Stimulated activated CD4-positive, alpha-beta T cell treated with anti-CD3 and anti-CD28 coated beads, TNF-alpha, amount 100 ng/mL, for 1 hour (primary cell): ENCODE measurements at places on chromosomes 3 and 15.

DNA sequence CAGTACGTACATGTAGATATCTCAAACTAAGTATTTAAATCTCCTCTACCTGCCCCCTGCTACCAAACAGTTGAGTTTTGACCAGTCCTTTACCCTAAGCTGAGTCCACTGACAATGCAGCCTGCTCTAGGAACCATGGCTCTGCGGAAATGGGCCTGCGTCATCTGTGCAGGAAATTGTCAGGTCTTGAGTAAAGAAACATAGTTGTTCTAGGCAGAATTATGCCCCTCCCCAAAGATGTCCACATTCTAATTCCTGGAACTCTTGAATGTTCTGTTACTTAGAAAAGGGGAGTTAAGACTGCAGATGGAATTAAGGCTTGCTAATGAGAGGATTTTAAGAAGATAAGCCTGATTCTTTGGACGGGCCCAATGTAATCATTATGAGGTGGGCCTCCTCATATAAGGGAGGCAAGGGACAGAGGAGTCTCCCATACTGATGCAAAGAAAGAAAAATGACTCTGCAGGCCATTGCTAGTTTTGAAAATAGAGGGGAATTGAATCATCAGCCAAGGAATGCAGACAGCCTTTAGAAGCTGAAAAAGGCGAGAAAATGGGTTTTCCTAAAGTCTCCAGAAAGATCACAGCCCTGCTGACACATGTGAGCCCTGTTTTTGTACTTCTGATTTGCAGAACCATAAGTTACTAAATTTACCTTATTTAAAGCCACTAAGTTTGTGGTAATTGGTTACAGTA, 5.5 kb upstream of the VGLL3 start:
- no peak for DNase-seq

DNA sequence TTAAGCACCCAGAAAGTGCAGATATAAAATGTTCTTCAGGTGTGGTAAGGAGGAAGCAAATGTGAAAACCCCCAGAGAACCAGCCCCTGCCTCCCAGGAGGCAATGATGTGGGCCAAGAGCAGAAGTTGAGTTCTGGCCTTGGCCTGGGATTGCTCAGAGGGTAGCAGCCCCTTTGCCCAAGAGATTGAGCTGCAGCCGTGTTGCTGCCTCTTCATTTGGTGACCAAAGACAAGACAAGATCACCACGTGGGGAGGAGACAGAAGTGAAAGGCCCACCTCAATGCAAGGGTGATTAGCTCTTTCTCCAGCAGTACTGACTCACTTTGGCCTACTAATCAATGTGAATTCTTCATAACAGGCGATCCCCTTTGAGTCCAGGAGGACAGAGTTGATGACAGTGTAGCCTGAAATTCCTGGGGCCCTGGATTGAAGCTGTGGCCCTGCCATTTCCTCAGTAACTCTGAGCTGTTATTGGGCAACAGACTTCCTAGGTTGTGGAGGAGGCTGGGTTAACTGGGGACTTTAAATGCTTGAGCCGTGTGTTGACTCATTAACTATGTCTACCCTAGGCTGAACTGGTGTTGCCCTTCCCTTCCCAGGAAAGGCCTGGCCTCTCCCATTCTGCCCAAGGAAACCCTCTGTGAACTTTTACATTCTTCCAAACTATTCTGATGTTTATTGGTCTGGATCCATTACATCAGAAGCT, 86.5 kb downstream of the ST6GAL1 start:
- no peak for DNase-seq

- DNase-seq = no peak
These were observed at the start of gene C3orf70 for GRCh38 chr3:185152410-185153170. Gene C3orf70, minus strand, starts transcription at chr3:185153060. Its CDS starts 237 bp downstream, at chr3:185152823.

- no peak for DNase-seq
These were observed 168.5 kb downstream of the MECOM start for GRCh38 chr3:169494982-169495381.

DNA sequence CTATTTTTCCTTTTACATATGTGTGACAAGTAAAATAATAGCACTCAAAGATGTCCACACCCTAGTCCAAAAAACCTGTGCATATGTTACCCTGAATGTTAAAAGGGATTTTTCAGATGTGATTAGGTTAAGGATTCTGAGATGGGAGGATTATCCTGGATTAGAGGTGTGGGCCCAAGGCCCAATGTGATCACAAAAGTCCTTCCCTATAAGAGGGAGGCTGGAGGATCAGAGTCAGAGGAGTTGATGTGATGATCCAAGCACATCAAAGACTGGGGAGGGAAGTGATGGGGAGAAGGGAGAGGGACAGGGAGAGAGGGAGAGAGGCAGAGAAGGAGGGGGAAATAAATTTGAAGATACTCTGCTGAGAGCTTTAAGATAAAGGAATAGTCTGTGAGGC, 512.6 kb downstream of the PLOD2 start:
- DNase-seq = no peak

- no peak for DNase-seq
These were observed 50.3 kb upstream of the ATP13A3 start for GRCh38 chr3:194536871-194537637.
